ENCODE measurements at places on chromosomes 3 and 15.

DNA sequence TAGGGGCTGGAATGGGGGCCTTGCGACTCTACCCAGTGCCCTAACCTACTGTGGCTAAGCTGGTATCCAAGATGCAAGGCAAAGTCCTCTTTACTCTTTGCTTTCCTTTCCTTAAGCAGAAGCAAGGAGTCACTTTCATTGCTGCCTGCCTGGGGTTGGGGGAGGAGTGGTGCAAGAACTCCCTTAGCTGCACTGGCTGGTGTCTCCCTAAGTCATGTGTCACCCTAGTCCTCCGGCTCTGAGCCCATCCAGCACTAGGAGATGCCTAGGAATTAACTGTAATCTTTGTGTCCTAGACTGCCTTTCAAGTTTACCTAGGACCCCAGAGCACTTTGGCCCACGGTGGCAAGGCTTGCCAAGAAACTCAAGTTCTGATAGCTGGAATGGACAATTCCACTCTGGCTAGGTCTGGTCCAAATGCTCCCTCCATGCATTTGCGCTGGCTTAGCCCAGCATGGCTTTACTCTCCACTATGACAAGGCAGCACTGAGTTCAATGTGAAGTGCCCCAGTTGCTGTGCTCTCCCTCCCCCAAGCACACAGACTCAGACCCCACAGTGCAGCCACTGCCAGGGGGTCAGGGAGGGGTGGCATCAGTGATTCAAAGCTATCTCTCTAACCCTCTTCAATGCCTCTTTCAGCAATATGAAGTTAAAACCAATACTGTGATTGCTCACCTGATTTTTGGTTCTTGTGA is 58.7 kb downstream of the ESYT3 start:
- no peak for DNase-seq

- no peak for DNase-seq
These were observed 46.1 kb downstream of the IQSEC1 start for GRCh38 chr3:13027154-13027553.

DNA sequence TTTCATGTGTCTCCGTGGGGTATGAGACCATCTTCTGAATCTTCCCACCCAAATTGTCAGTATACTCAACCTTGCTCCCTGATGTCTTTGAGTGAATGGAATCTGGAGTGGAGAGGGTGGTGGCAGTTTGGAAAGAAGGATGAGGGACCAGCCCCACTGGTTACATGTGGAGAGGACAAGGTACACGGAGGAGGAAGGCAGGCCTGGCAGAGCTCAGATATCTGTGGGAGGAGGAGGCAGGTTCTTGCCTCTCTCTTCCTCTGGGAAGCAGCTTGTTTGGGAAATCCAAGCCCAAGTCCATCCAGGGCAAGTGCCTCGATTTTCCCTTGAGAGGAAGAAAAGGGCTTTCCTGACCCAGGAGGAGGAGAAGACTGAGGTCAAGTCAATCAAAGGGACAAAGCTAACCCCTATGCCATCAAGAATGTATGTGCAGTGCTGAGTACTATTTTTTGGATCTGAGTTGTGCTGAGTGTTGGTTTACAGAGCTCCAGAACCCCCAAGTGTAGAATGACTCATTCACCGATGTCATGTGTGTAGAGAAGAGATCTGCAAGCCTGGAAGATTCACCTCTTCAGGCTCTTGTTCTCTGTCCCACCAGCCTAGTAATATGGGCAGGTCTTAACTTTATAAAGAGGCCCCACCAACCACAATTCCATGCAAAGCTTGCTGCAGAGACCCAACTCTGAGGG is 19.8 kb upstream of the LOXL1 start:
- DNase-seq: no peak

DNA sequence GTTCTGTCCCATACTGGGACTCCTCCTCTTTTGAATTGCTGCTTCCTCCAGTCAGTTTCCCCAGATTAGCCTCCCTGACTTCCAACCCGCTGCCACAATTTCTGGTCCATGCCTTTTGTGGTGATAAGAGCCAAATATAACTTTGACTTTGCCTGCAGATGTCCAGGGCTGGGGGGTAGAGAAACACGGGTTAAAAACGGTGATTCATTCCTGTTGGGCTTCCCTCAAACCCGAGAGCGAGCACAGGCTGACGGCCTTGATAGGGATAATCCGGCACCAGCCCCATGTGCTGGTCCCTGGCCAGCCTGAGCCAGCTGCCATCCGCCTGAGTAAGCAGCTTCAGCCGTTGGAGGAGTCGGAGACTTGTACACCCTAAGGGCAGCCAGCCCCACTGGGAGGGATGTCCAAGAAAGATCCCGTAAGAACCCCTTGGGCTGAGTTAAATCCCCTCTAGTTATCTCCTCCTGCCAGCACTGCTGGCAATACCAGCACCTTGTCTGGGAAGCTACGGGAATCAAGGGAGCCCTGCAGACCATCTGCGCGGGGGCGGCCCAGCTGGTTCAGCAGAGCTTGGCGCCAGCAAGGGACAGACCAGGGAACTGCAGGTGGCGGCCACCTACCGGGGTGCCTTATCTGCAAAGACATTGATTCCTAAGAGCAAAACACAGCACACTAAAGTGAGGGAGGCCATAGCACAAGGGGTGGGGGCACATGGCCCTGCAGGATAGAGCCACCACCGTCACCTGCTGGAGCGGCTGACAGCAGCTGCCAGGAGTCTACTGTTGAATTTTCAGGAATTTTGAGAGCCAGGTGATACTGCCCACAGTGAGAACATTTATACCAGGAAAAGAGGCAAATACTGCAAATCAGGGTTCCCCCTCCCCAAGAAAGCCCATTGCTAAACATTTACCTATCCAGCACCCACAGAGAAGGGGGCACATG is 18.1 kb downstream of the CSPG4 start:
- no peak for DNase-seq

DNA sequence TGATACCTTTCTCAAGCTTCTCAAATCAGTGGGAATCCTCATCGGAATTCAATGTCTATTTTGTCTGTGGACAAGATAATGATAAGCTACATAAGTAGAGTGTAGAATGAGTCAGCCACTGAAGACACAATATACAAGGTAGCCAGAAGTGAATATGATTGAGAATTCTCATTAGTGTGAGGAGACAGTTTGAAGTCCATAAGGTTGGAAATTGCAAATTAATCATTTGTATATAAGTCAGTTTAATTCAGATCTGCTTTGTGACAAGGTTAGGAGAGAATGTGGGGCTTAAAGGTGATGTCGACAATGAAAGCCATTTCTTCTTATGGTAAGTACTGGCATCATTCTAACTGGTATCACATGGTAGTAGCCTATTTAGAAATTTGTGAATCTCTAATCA is 4.2 kb downstream of the ARPP21 start:
- no peak for DNase-seq

- DNase-seq: no peak
These were observed 9.9 kb downstream of the MYD88 start for GRCh38 chr3:38148311-38148882.

GRCh38 chr3:105228696-105229095 is 138.0 kb upstream of the ALCAM start:
- no peak for DNase-seq

- DNase-seq: no peak
These were observed 225.0 kb downstream of the EPHA3 start for GRCh38 chr3:89332386-89332785.

- no peak for DNase-seq
These were observed 482.5 kb upstream of the UBE2E2 start for GRCh38 chr3:22720596-22720995.

GRCh38 chr3:18121020-18121419 is 304.1 kb downstream of the SATB1 start:
- DNase-seq: no peak

- DNase-seq: no peak
These were observed 146.1 kb downstream of the NAALADL2 start for GRCh38 chr3:175005193-175005592.
